ENCODE measurements at places on chromosomes 2 and 18.

DNA sequence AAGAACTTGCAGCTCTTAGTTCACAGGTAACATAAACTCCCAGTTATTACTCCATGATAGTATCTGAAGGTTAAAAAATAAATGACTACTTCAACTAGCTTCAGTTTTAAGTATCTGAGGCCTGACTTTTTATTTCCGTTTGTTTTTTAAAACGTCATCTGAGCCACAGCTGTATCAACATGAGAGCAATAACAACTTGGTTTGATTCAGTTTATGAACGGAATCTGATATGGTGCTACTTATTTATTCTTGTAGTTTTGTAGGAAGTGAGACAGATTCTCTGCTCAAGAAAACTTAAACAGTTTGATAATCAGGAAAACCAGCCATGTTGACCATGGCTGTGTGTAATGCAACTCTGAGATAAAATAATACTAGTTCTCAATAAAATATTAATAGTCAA, 34.9 kb downstream of the NAB1 start:
- DNase-seq, result no peak

DNA sequence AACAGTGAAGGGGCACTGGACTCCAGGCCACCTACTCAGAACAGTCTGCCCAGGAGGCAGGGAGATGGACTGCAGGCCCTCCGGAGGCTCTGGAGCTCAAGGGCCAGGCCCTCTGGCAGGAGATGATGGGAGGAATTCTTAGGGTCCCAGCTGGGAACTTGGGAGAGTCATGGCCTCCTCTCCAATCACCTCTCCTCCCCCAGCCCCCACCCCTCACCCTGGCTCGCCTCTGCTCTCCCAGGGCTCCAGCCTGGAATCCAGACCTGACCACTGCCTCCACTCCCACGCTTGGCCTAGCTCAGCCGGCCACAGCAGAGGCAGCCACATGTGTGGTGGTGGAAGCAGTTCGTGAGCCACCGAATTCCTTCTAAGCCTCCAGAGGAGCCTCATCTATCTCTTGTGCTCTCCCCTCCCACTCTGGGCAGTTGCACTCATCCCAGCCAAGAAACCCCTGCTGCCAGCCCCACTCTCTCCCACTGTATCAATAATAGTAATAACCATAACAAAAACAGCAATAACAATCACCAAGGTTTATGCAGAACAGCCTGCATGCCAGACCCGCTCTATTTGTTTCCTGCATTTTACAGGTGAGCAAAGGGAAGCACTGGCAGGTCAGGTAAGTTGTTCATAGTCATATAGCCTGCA, 67.4 kb downstream of the TNS1 start:
- DNase-seq, result no peak

DNA sequence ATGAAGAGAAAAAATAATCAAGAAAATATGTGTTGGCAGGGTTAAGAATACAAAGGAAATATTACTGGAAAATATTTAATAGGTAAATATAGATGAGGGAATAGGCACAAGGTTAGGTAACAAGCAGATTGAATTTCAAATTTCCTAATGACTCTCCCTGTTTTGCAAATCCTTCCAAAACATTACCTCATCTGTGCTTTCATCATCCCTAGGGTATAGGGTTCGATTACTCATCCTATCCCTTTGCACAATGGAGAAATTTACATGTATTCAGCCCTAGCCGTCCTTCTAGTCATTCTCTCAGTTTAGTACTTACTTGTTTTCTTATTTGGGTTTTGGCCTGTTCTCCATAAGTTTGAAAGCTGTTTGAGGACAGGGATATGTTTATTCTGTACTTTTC, 864.6 kb upstream of the FSHR start:
- DNase-seq, result no peak

DNA sequence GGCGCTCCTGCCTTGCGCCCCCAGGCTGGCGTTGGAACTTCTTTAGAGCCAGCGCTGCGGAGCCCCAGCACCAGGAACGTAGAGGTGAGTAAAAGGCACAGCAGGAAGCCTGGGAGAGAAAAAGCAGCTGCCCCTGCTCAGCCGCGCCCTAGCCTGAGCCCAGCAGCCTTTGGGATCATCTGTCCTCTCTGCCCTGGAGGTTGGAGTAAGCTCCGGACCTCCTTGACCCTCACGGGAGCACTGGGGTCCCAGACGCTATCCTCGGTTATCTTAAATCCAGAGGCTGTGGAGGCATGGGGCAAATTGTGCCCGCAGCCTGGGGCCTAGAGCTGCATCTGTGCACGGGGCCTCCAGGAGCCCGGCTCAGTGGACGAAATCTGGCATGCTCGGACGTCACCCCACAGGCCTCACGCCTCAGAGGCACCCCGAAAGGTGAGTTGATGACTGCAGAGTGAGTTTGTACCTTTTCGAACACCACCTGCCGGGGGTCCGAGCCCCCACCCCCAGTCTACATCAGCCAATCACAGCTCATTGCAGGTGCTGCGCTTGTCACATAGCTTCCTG, 1.6 kb upstream of the SLC66A2 start:
- DNase-seq, result no peak

DNA sequence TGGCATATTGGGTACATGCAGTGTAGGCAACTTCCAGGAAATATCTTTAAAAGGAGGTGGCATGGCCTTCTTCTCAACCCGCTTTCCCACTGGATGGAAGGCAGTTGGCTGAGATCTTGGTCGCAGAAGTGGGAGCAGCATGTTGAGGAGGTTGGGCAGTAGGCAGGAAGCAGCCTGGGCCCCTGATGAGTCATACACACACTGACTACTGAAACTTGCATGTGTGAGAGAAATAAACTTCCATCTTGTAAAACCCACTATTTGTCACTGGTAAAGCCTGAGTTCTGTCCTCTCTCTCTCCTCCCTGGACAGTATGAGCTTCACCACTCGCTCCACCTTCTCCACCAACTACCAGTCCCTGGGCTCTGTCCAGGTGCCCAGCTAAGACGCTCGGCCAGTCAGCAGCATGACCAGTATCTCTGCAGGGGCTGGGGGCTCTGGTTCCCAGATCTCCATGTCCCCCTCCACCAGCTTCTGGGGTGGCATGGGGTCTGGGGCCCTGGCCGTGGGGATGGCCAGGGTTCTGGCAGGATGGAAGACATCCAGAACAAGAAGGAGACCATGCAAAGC, 233.8 kb upstream of the SPRED2 start:
- DNase-seq, result no peak

DNA sequence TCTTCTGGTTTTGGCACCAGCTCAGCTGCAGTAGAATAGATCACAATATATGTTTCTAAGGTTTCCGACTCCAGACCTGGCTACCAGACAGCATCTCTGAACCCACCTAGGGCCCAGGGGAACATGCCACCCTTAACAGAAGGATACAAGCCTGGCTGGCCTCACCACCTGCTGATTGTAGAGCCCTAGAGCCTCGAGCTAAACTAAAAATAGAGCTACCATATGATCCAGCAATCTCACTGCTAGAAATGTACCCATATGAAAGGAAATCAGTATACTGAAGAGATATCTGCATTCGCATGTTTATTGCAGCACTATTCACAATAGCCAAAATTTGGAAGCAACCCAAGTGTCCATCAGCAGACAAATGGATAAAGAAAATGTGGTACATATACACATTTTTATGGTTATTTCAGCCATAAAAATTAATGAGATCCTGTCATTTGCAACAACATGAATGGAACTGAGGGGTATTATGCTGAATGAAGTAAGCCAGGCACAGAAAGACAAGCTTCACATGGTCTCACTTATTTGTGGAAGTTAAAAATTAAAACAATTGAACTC, 242.4 kb upstream of the SLC39A10 start:
- no peak for DNase-seq

DNA sequence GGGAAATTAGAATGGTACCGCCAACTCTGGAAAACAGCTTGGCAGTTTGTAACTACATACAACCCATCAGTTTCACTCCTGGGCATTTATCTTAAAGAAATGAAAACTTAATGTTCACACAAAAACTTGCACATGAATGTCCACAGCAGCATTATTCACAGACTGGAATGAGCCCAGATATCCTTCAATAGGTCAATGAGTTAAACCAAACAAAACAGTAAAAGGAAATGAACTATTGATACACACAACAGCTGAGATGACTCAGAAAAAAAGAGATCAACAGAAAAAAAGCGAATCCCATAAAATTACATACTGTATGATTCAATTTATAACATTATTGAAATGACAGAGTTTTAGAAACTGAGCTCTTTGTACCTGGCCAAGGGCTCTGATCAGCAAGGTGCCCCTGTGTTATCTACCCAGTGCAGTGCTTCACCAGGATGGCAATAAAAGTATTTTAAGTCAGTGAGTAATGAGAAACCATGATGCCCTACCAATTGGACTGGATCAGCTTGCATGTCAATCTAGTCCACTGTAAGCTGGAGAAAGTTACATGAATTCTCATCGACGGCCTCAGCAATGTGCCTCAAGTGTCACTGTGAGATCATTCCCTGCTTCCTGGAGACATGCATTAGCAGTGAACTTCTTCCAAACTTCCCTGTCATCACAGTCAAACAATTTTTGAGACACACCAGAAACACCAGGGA, 21.9 kb downstream of the TMEM237 start:
- no peak for DNase-seq

- no peak for DNase-seq
These were observed 92.3 kb upstream of the SMAD2 start for GRCh38 chr18:48022531-48023329.

DNA sequence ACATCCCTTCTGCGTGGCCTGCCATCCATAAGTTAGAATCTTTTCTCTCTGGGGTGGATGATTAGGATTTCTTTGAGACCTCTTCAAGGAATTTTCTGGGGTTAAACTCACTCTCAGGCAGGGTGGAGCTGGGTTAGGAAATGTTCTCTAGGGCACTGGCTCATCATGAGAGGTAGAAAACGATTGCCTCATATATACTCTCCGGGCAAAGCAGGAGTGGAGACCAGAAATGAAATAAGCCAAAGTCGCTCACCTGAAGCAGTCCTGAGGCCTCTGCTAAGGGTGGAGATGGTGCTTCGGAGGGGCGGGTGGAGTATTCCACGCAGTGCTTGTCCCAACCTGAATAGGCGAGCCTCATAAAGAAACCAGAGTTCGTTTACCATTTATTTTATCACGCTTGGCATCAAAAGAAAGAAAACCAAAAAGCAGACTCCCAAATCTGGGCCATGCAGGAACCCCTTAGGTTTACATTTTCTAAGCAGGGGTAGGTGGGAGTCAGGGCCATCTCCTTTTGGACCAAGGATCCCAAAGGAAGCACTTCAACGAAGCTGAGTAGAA, 249.3 kb upstream of the MEIS1 start:
- DNase-seq, result no peak

GRCh38 chr2:150716186-150716585, 228.7 kb upstream of the RND3 start:
- DNase-seq, result no peak

- no peak for DNase-seq
These were observed 11.2 kb upstream of the PUM2 start for GRCh38 chr2:20361893-20362292.

DNA sequence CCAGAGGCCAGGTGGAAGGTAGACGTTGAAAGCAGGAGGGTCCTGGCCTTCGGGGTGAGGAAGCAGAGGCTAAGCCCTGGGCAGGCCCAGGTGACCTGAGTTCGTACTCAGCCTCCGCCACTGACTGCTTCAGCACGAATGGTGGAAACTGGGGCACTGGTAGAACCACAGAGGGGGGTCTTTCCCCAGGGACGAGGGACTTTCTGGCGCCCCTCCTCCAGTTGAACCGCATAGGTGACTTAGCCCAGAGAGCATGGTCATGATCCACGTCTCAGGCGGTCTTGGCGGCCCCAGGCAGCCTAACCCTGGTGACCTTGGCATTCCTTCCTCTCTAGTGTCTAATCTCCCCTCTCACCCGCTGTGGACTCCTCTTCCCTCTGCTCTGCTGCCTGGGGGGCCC, 30.2 kb downstream of the INHBB start:
- peak; percentile 53 for DNase-seq

DNA sequence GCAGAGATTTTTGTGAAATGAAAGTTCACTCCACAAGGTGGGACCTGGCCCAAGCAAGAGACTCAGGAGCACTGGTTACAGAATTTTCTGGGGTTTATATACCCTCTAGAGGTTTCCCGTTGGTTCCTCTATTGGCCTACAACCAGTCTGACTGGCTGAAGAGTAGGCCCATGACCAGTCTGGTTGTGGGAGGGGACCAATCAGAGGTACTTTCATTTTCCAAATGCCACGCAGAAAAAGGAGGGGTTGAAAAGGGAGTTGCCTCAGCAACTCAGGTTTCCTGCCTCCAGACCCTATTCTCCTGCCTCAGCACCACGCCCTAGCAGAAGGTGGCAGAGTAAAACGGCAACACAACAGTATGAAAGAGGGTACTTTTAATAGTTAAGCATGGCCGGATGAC, 98.4 kb downstream of the COLEC12 start:
- no peak for DNase-seq

- DNase-seq, result no peak
These were observed 11.8 kb downstream of the GPR148 start for GRCh38 chr2:130740671-130741070.

DNA sequence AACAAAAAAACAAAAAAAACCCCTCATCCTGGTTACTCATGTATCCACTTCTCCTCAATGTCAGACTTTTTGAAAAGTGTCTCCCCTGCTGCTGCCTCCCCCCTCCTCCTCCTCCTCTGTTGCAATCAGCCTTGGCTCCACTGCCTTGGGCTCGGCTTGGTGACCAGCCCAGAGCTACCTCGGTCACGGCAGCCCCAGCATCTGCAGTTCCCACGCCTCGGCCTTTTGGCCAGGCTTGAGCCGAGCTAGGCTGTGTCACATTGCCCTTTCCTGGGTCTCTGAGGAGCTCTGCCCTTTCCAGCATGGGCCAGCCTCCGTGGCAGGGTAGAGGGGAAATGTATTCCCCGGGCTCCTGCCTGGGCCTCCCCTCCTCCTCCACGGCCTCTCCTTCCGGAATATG, 22.7 kb upstream of the INHBB start:
- no peak for DNase-seq

DNA sequence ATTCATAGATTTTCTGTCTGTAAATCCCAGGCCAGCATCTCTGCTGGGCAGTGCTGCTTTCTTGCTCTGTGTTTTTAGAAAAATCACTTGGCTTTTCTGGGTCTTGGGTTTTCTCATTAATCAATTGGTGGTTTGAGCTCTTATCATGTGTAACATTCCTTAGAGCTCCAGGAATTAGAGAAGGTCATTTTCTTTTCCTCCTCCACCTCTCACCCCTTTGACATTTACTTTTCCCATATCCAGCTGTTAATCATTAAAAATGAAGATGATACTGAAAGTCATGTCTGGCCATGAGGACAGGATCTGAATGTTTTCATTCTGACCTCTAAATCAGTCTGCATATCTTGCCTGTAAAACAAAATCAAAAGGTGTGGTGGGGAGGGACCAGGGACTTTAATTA, 111.0 kb downstream of the LRRTM1 start:
- no peak for DNase-seq

Data from posterior cingulate gyrus (tissue), 11 donors.